ENCODE measurements at places on chromosomes 3 and 15. TPM values are rescaled to one million over a fixed set of nuclear protein-coding genes. Genes with fewer than 3 reads are reported as not detected.

REC114 gene
- not detected for total RNA-seq

TLR9 gene
- 0.94 TPM for total RNA-seq

NTRK3 gene
- 25.5 TPM for total RNA-seq

SNURF gene
- total RNA-seq = 19.1 TPM

CFAP100 gene
- total RNA-seq = not detected

C2CD4A gene
- 5.3 TPM for total RNA-seq

IL17RD gene
- total RNA-seq = 18.9 TPM

SEMA4B gene
- 190 TPM for total RNA-seq

PAQR9 gene
- total RNA-seq = 0.09 TPM

FOXB1 gene
- not detected for total RNA-seq

SLC22A13 gene
- total RNA-seq = 0.16 TPM

CSPG4 gene
- total RNA-seq = 30.7 TPM

NANOGP8 gene
- 1.3 TPM for total RNA-seq

BTBD1 gene
- 52.0 TPM for total RNA-seq

THPO gene
- 0.85 TPM for total RNA-seq

WNT7A gene
- 3.3 TPM for total RNA-seq

CERS3 gene
- 0.31 TPM for total RNA-seq

GRK7 gene
- total RNA-seq = not detected

PGBD4 gene
- total RNA-seq = 1.8 TPM

MED12L gene
- total RNA-seq = 0.82 TPM

TMC3 gene
- total RNA-seq = not detected

PLD1 gene
- 24.3 TPM for total RNA-seq

INTS14 gene
- 37.1 TPM for total RNA-seq

RTP3 gene
- total RNA-seq = not detected

RPP25 gene
- total RNA-seq = 7.2 TPM

C15orf39 gene
- total RNA-seq = 32.7 TPM

CMTM6 gene
- total RNA-seq = 63.3 TPM

GOLGA6A gene
- 0.06 TPM for total RNA-seq

DAZL gene
- not detected for total RNA-seq

SLC51A gene
- 0.98 TPM for total RNA-seq

NRROS gene
- total RNA-seq = 11.6 TPM

TMEM212 gene
- total RNA-seq = not detected

MORC1 gene
- 0.06 TPM for total RNA-seq

ARGFX gene
- not detected for total RNA-seq

HRG gene
- 0.35 TPM for total RNA-seq

IL16 gene
- 19.9 TPM for total RNA-seq

ARIH2 gene
- 75.7 TPM for total RNA-seq

MNS1 gene
- 5.6 TPM for total RNA-seq

MAPKAPK3 gene
- total RNA-seq = 75.8 TPM

CLDN1 gene
- 86.0 TPM for total RNA-seq

CHRNA7 gene
- total RNA-seq = 1.6 TPM

EBLN2 gene
- 4.5 TPM for total RNA-seq

TRIM71 gene
- 1.2 TPM for total RNA-seq

CRYGS gene
- 2.9 TPM for total RNA-seq

RTP4 gene
- 8.4 TPM for total RNA-seq

A4GNT gene
- not detected for total RNA-seq

PLSCR2 gene
- 1.4 TPM for total RNA-seq

SNX33 gene
- total RNA-seq = 20.2 TPM

ITIH3 gene
- 2.3 TPM for total RNA-seq

FAM81A gene
- 10.4 TPM for total RNA-seq

KCNAB1 gene
- 6.6 TPM for total RNA-seq

SNTN gene
- total RNA-seq = not detected

CA12 gene
- total RNA-seq = 237 TPM

Data from kidney (tissue), 22 donors.